ENCODE measurements at places on chromosomes 2 and 18.

DNA sequence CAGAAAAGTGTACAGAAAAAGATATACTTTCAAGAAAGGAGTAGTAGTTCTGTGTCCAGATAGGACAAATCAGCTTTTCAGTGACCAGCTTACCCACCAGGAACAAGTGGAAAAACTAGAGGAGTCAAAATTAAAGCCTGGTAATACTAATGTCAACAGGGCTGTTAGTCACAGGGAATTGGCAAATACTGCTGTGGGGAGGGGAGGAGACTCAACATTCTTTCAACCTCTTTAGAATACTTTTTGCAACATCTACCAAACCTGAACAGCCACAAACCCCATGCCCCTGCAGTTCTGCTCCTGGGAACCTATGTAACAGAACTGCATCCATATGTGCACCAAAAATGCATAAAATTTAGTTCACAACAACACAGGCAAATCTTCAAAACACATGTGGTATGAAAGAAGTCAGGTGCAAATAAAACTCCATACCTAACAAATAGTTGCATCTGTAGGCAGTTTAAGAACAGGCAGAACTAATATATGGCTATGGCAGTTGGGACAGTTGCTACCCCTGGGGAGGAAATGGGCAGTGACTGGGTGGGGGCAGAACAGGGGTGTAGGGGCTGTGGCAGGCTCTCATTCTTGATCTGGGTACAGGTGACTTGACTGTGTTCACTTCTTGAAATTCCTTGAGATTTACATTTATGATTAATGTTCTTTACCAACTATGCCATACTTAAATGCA is 9.7 kb downstream of the CMPK2 start:
- no peak for DNase-seq

- no peak for DNase-seq
These were observed 6.9 kb upstream of the SLC11A1 start for GRCh38 chr2:218375212-218375611.

- DNase-seq: no peak
These were observed 103.0 kb downstream of the MAPK4 start for GRCh38 chr18:50662775-50663383.

GRCh38 chr2:234111523-234111922 is 61.0 kb downstream of the SPP2 start:
- DNase-seq: no peak

DNA sequence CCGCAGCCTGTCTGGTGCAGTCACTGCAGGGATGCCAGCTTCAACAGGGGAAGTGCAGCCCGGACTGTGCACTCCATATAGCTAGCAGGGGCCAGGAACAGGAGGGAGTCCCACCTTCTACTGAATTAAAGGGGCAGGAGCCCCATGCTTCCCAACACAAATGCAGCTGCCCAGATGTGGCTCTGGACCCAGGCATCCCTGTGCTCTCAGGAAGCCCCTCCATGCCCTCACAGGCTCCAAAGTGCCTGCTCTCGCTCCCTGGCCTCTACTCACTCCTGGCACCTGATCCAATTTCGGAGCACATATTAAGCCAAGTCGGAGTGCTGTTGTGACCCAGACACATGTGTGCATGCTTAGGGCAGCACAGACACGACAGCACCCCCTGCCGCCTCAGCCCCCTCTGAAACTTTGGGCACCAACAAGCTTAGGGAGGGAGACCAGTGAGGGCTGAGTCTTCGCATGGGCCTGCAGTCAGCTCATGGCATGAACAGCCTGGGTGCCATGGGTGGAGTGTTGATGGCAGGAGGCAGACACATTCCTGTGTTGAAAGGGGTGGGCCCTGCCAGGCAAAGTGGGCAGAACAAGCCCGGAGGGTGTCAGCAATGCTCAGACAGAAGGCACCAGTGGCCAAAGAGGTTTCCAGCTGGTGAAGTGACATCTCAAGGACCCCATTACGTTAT is 83.5 kb downstream of the ZNF804A start:
- no peak for DNase-seq

DNA sequence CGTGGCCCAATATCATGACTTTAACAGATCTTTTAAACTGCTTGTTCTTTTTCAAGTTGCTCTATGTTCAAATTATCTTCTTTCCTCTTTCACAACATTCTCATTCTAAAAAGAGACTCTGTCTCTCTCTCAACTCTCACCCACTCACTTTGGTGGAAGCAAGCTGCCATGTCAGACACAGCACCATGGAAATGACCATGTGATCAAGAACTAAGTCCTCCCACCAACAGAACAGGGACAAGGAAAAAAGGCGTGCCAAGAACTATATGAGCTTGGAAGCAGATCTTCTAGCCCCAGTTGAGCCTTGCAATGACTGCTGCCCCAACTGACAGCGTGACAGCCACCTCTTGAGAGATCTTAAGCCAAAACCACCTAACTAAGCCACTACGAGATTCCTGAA is 23.9 kb downstream of the BAZ2B start:
- no peak for DNase-seq

GRCh38 chr18:7879717-7880116 is 312.6 kb downstream of the PTPRM start:
- no peak for DNase-seq

- DNase-seq: no peak
These were observed 686.1 kb downstream of the KCNJ3 start for GRCh38 chr2:155384555-155385123.

GRCh38 chr2:73823916-73824523 is 4.7 kb upstream of the STAMBP start:
- peak; percentile 43 for DNase-seq

- no peak for DNase-seq
These were observed 470.6 kb downstream of the METTL4 start for GRCh38 chr18:2100694-2101213.

DNA sequence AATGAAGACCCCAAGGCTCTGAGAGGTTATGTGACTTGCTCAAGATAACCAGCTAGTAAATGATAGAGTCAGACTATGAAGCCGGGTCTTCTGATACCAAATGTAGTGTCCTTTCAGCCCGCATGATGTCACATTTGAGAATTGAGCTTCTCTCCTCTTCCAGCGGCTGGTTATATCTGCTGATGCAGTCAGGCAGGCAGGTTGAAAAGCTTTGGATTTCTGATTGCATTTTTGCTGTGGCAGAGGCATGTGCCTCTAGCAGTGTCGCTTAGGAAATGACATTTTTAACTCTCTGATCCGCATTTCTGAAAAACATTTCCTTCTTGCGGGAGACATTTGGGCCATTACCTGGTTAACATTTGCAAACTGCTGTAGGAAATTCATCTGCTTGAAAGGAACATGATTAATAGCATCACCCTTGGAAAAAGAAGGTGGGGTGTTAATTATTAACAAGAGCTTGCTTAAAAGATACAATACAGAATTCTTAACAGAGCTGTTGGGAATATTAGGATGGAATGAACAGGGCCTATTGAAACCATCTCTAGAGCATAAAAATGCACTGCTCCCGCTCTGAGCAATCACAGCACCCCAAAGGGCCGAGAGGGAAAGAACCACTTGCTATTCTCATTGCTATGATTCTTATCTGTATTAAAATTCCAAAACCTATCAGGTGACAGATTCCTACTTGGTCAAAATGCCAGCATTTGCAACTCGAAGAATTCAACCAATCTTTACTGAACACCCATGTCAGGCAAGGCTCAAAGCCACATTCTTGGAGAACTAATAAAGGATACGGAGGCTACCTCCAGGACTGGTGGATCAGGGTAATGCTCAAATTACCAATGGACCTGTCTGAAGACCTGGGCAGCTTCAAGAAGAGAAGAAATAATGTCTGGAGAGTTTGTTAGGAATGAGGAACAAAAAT is 25.9 kb downstream of the MRO start:
- DNase-seq: no peak

GRCh38 chr2:44098050-44098449 is 70.6 kb upstream of the PPM1B start:
- no peak for DNase-seq

- DNase-seq: no peak
These were observed 109.4 kb downstream of the CALCRL start for GRCh38 chr2:187338679-187339121.

DNA sequence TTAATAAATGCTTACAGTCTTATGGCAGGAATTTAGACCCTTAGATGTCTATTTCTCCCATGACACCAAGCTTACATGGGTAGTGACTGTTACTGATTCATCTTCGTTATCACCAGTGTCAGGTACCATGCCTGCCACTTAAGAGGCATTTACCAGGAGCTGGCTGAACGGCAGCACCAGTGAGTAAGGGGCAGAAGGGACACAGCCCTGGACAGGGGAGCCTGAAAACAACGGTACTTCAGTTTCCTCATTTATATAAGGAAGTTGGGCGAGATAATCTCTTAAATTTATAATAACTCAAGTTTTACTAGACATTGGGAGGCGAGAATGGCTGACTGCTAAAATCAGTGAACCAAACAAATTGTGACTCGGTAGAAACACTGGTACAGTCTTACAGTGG is 1.2 kb downstream of the COA5 start:
- no peak for DNase-seq

DNA sequence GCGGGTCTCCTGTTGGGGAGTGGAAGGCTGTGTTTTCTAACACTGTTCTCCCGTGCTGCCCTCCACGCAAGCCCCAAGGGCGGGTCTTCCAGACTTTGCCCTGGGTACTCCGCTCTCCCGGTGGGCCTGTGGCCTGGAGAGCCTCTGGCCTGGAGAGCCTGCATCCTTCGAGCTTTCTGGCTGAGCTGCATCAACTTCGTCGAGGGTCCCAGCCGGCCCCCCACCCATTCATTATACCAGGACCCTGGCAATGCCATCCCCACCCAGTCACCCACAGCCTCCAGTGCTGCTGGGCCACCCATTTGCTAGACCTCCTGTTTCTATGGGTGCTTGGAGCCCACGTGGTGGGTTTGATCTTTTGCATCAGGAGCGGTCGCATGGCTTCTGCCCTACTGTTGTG is 102.2 kb downstream of the PTGR3 start:
- no peak for DNase-seq

- DNase-seq: peak; percentile 2
These were observed 1.3 kb upstream of the BAZ2B start for GRCh38 chr2:159617646-159618045.

- no peak for DNase-seq
These were observed 68.5 kb downstream of the COPS8 start for GRCh38 chr2:237154082-237154638.

DNA sequence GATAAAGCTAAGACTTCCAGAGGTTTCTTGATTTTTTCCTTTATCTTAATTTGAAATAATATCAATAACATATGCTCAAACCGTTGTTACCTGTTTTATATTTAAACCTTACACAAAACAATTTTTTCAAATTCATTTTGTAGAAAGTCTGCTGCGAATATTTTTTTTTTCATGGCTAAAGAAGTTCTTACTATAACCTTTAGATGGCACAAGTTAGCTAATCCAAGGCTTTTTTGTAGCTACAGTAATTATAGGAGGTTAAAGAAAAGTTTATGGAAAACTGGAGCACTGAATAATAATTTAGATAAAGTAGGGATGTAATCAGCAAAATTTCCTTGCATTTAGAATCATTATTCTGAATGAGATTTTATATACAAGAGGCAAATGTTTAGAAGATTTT is 78.0 kb upstream of the PNPT1 start:
- peak; percentile 55 for DNase-seq

DNA sequence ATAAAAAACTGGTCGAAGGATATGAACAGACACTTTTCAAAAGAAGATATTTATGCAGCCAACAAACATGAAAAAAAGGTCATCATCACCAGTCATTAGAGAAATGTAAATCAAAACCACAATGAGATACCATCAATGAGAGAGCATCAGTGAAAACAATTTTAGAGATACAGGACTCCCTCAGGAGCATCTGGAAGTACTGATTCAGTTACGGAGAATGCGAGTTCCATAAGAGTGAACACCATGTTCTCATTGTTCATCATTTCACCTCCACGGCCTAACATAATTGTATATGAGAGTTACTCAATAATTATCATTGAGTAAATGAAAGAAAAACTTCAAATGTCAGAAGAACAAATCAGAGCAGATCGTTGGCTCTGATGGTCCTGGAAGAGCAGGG is 140.9 kb upstream of the TANK start:
- DNase-seq: no peak

DNA sequence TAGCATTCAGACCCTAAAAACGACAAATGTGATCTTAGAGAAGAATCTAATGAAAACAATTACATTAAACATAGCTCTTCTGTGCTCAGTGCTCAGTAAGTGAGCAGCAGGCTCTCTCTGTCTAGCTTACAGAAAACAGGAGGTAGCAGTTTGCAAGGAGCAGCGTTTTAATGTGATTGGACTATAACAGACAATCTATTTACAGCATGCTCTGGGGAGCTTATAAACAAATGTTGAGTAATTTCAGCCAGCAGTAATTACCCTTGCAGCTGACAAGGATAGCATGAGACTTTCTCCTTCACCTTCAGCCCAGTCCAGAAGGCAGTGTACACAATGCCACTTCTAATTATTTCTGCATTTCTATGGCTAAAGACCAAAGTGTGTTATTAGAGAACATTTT is 270.4 kb downstream of the FIGN start:
- DNase-seq: no peak

- no peak for DNase-seq
These were observed 22.0 kb downstream of the KCTD1 start for GRCh38 chr18:26526128-26526965.

DNA sequence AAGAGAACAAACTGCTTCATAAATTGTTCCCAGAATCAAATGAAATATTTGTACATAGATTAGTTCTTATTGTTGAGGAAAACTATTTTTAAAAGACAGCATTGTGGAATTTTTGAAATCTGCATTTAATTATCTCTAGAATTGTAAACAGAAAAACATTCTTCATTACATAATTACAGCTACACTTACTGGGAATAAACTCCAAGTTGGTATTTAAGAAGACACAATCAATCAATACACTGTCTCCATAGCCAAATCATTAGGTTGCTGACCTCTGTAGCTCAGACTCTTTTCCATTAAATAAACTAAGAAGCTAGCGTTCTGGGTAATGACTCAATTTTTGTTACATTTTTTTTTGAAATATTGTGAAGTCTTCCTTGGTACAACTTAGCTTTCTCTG is 70.2 kb upstream of the PIEZO2 start:
- DNase-seq: no peak

DNA sequence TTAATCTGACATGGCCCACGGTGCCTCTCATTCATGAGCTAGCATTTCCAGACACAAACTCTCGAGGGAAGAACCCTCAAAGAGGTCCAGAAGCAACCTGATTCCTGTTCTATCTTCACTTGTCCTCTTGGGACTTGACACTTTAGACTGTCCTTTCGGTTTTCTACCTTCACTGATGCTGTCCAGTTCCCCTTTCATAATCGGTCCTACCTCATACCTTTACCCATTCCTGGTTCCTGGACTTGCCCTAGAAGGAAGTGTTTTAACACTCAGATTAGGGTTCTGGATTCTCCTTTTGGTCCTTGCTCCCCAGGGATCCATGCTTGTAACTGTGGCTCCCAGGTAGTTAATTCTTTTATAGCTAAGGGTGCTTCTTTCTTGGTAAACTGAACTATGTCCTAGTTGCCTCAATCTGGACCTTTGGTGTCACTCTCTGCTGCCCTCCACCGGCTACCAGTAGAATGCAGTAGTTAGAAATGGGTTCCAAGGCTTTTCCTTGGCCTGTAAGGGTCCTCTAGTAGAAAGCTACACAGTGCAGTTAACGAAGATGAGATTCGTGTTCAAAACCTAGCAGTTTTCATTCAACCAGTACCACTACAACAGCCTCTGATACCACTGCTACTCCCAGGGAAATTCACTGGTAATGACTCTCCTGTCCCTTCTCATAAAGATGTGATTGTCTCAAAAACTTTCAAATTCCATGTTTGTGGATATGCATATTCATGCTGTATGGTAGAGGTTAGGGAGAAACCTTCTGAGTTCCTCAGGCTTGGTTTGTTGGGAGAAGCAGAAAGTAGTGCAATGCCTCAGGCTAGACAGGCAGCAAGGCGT is 178.1 kb upstream of the CYP26B1 start:
- no peak for DNase-seq
